Thymus (tissue), 14 donors: ENCODE measurements at places on chromosomes 3 and 15. TPM values are rescaled to one million over a fixed set of nuclear protein-coding genes. Genes with fewer than 3 reads are reported as not detected.

SOX2 gene
- 3.1 TPM for polyA plus RNA-seq

AHSG gene
- polyA plus RNA-seq, result 0.23 TPM

PAK6 gene
- 1.3 TPM for polyA plus RNA-seq

MME gene
- polyA plus RNA-seq, result 6.7 TPM

NRG4 gene
- polyA plus RNA-seq, result 0.41 TPM

CTXN2 gene
- not detected for polyA plus RNA-seq

RASGRP1 gene
- polyA plus RNA-seq, result 12.3 TPM

DOCK3 gene
- 0.21 TPM for polyA plus RNA-seq

COL6A5 gene
- 0.05 TPM for polyA plus RNA-seq

GOLGA6A gene
- polyA plus RNA-seq, result 0.09 TPM

SEC22A gene
- polyA plus RNA-seq, result 15.8 TPM

TGM4 gene
- polyA plus RNA-seq, result 0.62 TPM

GOLGA6D gene
- polyA plus RNA-seq, result 0.05 TPM

EPHA6 gene
- polyA plus RNA-seq, result 0.09 TPM

FRMD4B gene
- polyA plus RNA-seq, result 12.8 TPM

GHSR gene
- not detected for polyA plus RNA-seq

XCR1 gene
- 5.7 TPM for polyA plus RNA-seq

MRPL46 gene
- polyA plus RNA-seq, result 29.7 TPM

SUCNR1 gene
- polyA plus RNA-seq, result 0.64 TPM

FAM174B gene
- polyA plus RNA-seq, result 8.8 TPM

DNASE1L3 gene
- 12.9 TPM for polyA plus RNA-seq
